Stimulated activated CD4-positive, alpha-beta T cell treated with anti-CD3 and anti-CD28 coated beads, Interleukin-12 subunit alpha, Interleukin-12 subunit beta, amount 100 ng/mL, for 4 hours (primary cell): ENCODE measurements at places on chromosomes 12 and 14.

- DNase-seq = no peak
These were observed 4.4 kb downstream of the TRMT61A start for GRCh38 chr14:103533137-103533998.

GRCh38 chr14:64117671-64118402 lies 176.3 kb downstream of the ESR2 start:
- no peak for DNase-seq

- no peak for DNase-seq
These were observed 45.4 kb downstream of the DUSP6 start for GRCh38 chr12:89306827-89307473.

DNA sequence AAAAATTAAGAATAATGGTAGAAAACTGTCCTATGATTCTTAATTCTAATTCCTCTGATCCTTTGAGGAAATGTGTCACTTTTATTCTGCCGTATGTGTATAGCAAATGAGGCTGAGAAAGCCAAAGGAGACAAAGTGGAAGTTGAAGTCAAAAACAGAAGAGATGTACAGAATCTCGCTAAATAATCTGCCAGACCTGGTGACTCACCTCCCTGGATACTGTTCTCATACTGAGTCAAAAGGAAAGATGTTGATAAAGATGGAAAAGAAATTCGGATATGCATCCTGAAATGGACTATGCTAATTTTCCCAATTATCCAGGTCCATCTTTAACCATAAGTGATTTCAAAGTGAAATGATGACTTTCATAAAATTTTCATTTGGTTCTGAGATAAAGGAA lies 92.5 kb downstream of the DUSP6 start:
- DNase-seq = no peak

- DNase-seq = no peak
These were observed 125.9 kb downstream of the DENND5B start for GRCh38 chr12:31465002-31465401.

DNA sequence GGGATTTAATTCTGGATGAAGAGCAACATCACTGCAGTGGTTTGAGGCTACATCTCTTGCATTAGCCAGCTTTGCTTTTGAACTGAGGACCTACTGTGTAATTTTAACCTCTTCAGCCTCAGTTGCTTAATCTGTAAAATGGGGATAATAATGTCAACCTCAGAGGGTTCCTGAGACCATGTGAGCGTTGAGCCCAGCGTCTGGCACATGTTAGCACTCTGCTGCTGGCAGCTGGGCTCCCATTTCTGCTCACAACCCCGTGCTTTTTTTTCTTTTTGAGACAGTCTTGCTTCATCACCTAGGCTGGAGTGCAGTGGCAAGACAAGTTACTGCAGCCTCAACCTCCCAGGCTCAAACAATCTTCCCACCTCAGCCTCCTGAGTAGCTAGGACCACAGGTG lies 31.6 kb downstream of the TESC start:
- DNase-seq = no peak

DNA sequence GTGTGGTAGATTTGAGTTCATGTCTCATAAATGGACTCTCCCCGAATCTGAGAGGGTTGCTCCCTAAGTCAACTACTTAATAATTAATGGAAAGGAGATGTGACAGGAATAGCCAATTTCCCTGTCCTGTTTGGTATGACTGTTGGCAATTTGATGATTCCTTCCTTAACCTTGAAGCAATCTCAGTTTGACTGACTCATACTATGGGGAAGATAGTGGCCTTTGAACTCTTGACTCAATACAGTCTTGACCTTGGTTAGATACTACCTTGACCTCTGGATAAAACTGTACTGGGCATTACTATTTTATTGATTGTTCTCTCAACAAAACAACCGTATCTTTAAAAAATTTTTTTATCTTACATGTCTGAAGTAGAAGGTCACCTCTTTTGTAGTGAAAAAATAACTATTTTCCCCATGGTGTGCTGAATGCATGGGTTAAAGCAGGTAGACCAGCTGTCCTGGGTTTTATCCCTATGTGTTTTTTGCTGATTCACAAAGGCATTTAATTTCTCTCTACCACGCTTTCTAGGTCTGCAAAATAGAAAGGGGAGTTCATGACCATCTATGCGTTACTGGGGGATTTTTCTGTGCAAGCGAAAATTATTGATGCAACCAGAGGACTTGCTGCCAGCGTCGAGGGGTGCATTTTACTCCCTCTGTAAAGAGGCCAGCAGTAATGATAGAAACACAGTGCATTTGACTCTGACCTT lies 80.1 kb downstream of the ETV6 start:
- DNase-seq = no peak

DNA sequence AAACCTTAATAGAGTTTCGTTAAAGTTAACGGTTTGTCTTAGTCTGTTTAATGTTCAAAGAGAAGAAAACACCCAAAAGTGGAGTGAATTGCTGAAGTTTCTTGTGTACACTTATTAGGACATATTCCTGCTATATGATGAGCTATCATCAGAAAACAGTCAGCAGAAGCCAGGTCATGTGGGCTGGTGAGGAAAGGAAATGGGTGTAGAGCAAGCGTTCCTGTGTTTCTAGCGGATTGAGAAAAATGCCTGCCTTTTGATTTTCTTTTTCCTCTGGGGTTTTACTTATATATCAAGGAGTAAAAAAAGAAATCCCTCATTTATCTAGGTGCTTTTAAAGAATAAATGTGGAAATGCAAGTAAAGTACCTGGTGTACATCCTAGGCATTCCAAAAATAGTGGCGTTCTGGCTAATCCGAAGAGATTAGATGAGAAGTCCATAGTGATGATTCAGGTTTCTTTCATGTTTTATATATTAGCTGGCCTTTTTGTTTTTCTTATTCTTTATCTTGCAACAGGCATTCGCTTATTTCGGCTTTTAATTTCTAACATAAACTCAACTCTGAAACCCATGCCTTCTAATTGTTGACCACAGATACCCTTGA lies 50.7 kb downstream of the FLRT2 start:
- DNase-seq = no peak

DNA sequence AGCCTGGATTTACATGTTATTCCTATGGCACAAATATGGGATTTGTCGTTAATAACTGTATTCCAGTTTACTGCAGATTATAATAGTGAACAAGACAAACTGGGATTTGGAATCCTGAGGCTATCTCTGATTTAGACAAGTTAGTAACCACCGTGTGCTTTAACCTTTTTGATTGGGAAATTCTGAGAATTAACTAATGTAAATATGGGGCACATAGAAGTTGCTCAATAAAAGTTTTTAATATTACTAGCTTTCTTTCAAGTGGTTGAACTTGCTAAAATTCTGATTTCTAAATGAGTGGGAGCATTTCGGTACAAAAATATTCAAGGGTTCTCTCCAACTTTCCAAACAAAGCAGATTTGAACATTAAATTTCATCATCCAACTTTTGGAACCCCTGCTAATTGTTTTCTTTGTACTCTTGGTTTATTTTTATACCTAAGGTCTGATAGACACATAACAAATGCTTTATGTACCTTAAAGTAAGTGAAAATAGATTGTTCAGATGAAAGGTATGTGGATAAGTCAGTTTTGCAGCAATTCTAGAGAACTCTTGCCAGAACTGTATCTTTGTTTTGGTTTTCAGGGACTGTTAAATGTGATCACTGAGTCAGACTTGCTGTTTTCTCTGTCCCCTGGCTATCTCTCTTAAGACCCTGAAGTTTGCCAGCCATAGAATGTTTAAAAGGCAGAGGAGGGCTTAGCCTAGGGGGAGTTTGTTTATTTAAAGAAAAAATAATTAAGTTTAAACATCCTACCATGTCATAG lies 57.5 kb downstream of the FRS2 start:
- no peak for DNase-seq

DNA sequence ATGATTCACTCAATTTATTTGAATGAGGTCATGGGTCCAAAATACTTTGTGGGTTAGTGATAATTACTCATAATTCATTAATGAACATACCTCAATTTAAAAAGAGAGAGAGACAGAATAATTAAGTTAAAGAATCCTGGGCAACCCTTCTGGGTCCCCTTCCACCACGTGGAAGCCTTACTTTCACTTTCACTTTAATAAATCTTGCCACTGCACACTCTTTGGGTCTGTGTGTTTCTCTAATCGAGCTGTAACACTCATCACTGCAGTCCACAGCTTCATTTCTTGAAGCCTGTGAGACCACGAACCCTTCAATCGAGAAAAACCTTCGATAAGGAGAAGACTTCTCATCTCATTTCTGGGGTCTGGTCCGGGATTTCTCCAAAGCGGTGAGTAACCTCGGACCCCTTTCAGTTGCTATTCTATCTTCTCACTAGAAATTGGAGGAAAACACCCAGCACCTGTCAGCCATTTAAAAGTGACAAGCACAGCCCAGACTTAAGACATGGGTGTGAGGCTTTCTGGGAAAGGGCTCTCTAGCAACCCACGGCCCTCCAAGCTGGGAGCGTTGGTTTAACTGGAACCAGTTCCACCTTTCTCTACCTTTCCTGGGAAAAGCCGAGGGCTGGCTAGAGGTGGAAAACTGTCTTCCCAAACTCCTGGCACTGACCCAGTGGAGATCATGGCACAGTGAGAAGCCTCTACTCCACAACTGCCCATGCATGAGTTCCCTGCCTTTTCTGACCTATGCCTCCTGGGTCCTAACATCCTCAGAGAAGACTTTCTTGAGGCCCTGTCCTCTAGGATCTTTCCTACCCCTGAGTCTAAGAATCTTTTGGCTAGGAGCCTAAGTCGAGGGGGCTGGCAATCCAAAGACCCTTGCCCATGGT lies 148.8 kb upstream of the ATF7IP start:
- no peak for DNase-seq

DNA sequence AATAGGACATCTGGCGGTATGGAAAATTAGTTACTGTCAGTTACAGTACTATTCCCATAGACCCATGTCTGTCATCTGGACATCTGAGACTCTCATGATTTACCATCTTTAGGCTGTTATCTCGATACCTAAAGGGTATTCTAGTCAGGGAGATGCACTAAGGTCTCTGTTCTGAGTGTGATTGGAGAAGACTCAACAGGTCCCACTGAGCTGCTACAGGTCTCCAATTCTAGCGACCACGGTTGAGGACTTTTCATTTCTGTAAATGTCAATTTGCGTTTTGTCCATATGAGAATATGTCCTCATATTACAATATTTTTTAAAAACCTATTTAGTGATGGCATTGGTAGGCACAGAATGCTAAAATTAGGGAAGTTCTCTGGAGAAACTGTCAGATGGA lies 1160.2 kb downstream of the TMEM121 start:
- DNase-seq = no peak

GRCh38 chr14:77203611-77204458 lies 22.2 kb downstream of the TMEM63C start:
- no peak for DNase-seq

DNA sequence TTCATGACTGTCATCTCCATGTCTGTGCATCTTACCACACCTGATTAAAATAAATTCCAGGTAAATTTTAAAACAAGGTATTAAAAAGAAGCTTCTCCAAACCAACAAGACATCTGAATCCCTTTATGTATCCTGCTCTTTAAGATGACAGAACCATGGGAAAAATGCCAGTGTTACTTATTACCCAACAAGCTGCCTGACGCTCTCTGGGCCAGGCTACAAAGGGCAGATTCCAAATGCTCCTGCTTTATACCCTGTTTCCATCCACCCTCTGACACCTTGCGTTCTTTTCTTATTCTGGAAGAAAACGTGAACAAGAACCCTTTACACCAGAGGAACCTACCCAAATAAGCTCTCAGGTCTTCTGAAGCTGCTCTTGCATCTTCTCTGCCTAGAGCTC lies 70.7 kb downstream of the SLC8A3 start:
- no peak for DNase-seq

DNA sequence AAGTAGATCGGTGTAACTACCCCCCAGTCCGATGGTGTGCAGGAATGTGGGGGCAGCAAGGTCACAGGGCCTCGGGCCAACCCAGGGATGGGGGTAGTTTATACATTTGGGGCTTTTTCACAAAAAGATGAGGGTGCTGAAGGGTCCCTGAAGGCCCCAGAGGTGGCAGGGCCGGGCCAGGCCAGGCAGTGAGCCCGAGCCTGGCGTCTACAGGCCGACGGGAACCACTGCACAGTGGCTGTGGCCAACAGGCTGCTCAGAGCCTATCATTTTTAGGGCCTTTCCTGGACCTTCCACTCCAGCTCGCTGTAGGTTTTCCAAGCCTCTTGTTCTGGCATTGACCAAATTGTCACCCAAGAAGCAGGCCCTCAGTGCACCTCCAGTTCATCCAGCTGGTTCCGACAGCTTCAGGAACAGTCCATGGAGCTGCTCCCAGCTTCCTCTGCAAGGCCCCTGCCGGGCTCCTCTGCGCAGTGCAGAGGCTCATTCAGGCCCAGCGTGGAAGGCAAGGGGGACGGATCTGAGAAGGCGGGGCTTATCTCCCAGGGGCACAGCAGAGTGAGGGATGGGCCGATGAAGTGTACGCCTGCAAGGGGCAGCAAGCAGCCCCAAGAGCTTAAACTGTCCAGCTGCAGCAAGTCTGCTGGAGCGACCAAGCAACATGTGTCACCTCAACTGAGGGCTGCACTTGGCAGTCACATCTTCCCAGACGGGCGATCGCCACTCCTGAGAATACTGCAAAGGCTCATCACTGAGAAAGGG lies 13.9 kb downstream of the CDCA4 start:
- DNase-seq = no peak

DNA sequence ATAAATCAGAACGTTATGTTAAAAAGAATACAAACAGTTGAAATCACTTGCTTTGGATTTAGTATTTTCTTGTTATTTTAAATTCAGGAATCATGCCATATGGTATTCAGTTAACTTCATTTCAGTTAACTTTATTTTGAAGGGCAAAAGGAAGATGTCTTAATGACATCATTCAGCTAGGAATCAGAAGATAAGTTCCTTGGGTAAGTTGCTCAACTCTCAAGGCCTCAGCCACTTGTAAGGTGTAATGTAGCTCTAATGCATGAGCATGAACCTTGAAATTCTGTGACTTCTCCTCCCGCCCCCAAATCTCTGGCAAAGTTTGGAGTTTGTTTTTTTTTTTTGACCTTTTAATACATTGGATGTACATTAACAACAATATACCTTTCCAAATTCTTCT lies 42.6 kb downstream of the FRS2 start:
- DNase-seq = no peak

- DNase-seq = no peak
These were observed 44.7 kb upstream of the SINHCAF start for GRCh38 chr12:31370531-31371255.

DNA sequence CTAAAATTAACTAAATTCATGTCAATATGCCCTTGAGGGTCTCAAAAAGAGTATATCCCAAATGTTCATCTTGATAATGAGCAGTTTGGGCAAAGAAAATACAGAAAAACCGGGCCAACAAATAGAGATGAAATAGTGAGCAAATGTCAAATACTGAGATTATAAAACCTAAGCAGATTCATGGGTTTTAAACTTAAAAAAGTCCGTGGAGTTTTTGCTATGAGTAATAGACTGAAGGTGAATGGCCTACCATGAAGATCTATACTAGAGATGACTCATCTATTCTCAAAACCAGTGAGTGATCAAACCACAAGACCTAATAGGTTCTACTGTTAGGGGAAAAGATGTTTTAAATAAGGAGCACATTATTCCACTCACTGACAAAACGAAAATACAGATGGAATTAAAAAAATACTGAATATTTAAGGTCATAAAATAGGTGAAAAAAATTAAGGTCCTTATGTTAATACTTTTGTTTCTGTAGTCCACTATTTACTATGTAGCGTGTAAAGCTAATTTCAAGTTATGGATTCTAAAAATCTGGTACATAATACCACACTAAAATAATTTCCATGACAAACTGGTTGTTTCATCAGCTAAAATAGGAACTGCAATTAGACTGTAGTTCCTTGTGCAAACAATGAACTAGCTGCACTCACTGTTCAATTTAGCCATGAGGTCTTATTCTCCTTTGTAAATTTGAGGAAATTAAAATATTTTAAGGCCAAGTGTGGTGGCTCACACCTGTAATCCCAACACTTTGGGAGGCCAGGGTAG lies 5.0 kb downstream of the HNRNPC start:
- DNase-seq = no peak
